ENCODE measurements at places on chromosomes 5 and 9.
A peak's percentile ranks its signal among the peaks of the same experiment; 100 is the strongest.

GRCh38 chr5:56819060-56819881 lies 3.9 kb downstream of the MAP3K1 start:
- peak; percentile 61 for DNase-seq

DNA sequence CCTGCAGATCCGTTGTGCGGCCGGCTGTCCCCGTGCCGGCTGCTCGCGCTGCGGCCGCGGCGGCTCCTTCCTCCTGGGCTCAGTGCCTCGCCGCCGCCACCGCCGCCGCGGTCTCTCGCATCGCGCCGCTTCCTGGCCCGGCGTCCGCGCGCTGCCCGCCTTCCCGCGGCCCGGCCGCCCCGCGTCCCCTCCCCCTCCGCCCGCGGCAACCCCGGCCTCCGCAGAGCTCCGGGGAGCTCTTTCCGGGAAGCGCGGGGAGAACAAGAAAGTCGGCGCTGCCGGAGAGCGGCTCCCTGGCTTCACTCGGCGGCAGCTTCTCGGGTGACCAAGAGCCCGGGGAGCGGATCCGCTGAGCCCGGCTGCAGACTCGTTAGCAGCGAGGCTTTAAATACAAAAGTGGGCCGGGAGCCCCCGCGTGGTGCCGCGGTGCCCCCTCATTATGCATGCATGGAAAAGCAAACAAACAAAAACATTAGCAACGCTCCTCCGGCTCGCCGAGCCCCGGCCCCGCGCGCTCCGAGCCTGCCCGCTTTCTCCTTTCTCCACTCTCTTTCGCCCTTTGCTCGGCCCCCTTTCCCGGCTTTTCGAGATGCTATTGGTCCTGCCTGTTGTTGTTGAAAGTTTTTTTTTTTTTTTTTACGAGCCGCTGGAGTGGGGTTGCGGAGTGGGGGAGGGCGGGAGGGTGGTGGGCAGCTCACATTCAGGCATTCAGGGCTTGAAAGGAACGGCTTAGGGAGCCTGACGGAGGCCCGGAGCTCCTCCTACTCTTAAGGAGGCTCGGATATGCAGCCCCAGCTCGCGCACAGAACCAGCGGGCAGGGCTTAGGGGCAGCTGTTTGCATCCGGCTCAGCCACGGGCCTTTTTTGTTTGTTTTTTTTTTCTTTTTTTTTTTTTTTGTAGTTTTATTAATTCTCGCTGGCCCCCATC lies at the start of gene GAS1:
Gene GAS1, minus strand, starts transcription at position 361 of the 928 bp plus-strand sequence. CDS start 727 bp downstream, outside the sequence.
- DNase-seq = peak; percentile 83

DNA sequence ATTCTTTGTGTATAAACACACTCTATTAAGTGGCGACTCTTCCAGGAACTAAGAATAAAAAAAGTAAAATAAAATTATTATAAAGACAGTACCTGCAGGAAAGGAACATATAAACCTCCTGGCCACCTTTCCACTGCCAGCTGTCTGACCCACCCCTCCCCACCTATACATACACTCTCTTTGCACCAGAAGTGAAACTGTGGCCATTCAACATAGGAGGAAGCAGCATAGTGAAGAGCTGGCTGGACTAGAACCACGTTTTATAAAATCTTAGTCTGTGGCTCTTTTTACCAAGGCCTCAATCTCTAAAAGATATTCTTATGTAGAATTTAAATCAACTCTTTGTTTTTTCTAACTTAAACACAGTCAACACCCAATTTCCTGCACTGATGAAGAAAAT lies 289.6 kb downstream of the GABRB2 start:
- no peak for DNase-seq

- no peak for DNase-seq
These were observed 44.3 kb downstream of the HABP4 start for GRCh38 chr9:96494215-96494800.

GRCh38 chr5:151151793-151152192 lies 5.8 kb downstream of the ANXA6 start:
- peak; percentile 67 for DNase-seq

- DNase-seq = no peak
These were observed 7.5 kb downstream of the ADRB2 start for GRCh38 chr5:148833925-148834324.

GRCh38 chr9:21281275-21281674 lies 23.8 kb downstream of the IFNA5 start:
- DNase-seq = no peak

GRCh38 chr9:7118633-7119032 lies 360.9 kb downstream of the KDM4C start:
- no peak for DNase-seq

DNA sequence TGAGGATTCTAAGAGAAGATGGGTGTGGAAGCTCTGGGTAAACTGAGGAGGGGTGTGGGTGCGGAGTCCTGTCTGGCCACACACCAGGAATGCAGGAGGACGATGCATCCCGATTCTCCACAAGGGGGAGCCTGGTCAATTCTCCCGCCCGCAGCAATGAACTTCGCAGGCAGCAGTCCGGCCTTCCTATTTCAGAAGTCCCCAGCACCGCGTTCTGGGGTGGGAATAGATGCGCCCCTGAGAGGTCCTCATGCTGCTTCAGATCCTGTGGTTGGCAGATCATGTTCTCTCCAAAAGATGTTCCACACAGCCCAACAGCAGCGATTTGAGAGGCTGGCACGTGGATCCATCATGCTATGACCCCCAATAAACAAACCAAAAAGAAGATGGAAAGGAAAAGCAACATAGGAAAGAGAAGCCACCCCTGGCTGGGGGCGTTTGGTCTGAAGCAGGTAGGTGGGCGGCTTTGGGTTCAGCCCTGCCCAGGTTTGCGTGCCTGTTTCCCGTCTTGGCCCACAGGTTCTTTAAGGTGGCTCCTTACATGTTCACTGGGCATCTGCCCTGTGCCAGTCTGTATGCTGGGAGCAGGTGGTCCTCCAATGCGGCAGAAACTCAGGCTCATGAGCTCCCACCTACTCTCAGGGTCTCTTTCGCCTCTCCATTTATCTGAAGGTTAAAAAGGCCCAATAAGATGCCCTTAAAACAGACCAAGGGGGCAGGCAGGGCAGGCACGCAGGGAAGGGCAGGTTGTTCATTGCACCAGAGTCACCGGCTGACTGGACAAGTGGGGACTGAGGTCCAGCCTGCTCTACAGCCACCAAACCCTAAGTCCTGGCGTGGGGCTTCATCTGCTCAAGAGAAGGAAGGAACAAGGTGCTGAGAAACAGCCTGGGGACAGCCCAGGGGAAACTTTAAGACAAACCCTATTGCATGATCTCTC lies 171.6 kb downstream of the PAX5 start:
- peak; percentile 51 for DNase-seq

GRCh38 chr9:110115826-110116542 lies 92.0 kb downstream of the C9orf152 start:
- DNase-seq = no peak

DNA sequence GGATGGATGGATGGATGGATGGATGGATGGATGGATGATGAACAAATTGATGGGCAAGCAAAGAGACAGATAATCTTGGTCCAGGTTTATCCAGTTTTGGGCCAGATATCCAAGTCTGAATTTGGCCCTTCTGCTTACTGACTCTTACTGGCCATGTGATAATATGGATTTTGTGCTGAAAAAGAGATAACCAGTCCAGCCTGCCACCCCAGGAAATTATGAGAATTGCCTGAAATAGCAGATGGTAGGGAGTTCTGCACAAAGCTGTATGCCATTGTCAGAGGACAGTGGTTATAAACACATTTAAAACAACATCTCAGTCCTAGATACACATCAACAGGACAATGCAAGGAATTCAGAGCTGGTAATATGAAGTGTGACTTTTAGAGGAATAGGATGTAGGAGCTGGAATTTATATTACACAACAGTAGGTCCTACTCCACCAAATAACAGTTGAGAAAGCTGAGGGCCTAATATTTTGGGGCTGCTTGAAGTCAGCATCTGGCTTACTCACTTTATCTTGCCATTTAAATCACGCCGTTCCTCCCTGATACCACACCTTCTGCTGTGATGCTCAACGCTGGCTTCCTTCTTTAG lies 9.0 kb upstream of the FAT2 start:
- no peak for DNase-seq

DNA sequence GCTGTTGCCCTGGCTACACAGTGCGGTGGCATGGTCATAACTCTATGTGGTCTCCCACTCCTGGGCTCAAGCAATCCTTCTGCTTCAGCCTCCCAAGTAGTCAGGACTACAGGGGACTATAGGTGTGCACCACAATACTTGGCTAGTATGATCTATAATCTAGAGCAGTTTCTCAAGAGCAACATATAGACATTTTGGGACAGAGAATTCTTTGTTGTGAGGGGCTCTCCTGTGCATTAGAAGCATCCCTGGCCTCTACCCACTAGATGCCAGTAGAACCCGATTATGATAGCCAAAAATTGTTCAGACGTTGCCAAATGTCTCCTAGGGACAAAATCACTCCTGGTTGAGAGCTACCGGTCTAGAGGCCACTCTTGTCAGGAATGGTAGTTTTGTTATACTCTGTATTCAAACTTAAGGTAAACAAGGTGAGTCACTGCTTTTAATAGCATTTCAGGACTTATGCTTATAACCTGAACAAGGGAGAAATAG lies 7.2 kb downstream of the ANKHD1 start:
- DNase-seq = no peak

DNA sequence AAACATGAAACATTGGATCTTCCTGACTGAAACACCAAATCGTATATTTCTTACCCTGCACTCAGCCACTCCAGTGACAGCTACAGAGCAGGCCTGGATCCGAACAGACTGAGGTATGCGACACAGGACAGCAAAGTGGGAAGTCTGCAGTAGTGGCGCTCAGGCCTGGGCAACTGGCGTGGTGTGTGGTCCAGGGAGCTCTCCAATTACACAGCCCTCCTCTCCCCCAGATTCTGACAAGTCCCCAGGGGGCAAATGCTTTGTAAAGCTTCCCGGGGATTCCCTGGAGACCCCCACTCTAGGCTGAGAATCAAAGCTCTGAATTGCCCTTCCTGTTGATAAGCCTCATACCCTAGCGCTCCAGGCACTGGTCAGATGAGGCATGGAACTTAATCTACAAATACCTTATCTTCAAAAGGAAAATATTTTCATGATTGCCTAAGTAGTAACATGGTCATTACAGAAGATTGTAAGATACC lies 104.8 kb upstream of the ERCC6L2 start:
- no peak for DNase-seq
